ENCODE measurements at places on chromosomes 12 and 14.

DNA sequence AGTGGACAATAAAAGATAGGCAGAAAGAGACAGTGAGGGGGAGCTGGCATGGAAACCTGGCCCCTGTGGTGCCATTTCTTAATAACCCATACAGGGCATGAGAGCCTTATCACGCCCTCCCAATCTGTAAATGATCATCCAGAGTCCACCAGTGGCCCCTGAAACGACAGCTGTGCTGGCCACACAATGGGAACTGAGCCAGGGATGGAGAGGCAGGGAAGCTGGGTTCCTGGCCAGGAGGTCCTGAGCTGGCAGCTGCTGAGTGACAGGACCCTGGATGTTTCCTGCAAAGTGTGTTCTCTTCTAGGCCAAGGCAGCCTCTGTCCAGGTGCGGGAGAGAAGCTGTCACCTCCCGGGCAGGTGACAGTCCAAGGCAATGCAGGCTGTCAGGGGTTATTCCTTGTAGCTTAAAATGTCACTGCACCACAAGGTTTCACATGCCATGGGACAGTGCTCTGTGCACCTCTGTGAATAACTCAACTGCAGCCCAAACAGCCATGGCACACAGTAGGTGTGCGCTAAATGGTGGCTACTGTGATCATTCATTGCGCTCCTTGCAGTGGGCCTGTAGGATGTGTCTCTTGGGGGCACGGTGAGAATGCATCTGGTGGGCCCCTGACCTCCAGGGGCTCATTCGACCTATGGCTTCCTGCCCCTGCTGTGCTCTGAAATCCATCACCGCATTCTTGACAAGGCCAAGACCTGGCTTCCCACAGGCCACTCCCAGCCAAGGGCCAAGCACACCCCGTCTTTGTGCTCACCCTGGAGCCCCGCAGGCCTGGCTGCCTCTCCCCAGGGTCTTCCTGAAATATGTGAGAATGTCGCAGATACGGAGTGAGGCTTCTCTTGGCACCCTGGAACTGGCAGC, 46.3 kb upstream of the BCL11B start:
- no peak for DNase-seq

- no peak for DNase-seq
These were observed 6.2 kb downstream of the EIF2S3B start for GRCh38 chr12:10511756-10512355.

GRCh38 chr12:131872154-131873051, 22.0 kb upstream of the ULK1 start:
- DNase-seq, result peak; percentile 95

GRCh38 chr12:52199294-52199919, 7.6 kb upstream of the KRT80 start:
- no peak for DNase-seq

DNA sequence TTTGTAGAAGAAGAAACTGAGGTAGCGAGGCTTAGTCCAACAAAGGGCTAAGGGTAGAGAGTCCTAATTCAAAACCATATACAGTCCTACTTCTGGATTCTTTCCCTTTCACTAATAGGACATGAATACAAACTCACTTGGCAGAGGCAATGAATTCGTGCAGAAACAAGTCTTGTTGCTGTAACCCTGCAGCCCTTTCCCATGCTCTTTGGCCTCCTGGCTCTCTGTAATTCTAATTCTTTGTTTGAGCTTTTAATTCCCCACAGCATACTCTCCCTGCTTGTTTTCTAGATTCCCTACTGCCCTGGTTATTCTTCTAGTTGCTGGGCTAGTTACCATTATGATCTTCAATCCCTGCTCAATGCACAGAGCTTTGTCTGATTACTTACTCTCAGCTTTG, 381.4 kb downstream of the ETNK1 start:
- no peak for DNase-seq

DNA sequence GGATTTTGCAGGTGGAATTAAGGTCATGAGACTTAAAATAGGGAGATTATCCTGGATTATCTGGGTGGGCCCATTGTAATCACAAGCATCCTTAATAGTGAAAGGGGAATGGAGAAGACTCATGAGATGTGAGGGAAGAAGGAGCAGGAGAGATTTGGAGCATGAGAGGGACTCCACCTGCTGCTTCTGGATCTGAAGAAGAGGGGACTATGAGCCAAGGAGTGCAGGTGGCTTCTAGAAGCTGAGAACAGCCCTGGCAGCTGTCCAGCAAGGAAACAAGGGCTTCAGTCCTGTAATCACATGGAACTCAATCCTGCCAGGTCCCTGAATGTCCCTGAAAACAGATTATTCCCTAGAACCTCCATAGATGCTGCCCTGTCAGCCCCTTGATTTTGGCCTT, 67.8 kb downstream of the PELI2 start:
- DNase-seq, result no peak

- DNase-seq, result no peak
These were observed 1.1 kb upstream of the C14orf132 start for GRCh38 chr14:96037891-96038557.

DNA sequence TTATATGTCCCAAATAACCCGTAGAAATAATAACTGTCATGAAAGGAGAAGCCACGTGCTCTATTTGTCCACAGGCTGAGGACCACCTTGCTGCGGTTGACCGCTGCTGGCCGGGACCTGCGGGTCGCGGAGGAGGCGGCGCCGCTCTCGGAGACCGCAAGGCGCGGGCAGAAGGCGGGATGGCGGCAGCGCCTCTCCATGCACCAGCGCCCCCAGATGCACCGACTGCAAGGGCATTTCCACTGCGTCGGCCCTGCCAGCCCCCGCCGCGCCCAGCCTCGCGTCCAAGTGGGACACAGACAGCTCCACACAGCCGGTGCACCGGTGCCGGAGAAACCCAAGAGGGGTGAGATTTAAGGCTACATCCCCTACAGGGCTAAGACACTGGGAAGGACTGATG, 21.0 kb downstream of the RPGRIP1 start:
- DNase-seq, result no peak

GRCh38 chr14:30355431-30355913, 203.5 kb upstream of the G2E3 start:
- peak; percentile 28 for DNase-seq

- no peak for DNase-seq
These were observed 33.9 kb downstream of the STON2 start for GRCh38 chr14:81366214-81366613.

GRCh38 chr14:87231336-87232026, 761.5 kb downstream of the GALC start:
- no peak for DNase-seq

DNA sequence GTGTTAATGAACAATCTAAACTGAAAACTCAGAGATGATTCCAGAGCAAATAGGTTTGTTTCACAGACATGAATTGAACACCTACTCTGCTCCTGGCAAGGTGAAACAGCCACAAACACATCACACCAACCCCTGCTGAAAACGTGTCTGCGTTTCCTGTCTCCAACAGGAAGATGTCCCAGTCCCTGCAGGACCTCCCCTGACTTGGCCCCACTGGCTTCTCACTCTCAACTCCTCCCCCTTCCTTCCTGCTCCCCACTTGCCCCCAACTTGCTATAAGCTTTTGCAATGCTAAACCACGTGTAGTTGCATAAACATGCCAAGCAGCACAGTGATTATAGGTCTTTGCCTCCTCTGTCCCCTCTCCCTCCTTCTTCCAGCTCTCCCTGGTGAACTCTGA, 567.6 kb downstream of the BCL11B start:
- DNase-seq, result no peak

Data from M059J (cell line).